ENCODE measurements at places on chromosomes 5 and 9. TPM values are rescaled to one million over a fixed set of nuclear protein-coding genes. Genes with fewer than 3 reads are reported as not detected.

Gene SAXO1
- total RNA-seq, result 0.19 TPM

Gene GABRP
- total RNA-seq, result not detected

Gene AK8
- not detected for total RNA-seq

- no peaks in the 10 kb centered on the region for H3K36me3 ChIP-seq
- DNase-seq, result no peak
- no peak overlapping the region for H3K4me3 ChIP-seq
- H3K27ac ChIP-seq, result no peak overlapping the region
- H3K27me3 ChIP-seq, result no peaks in the 10 kb centered on the region
- H3K4me1 ChIP-seq, result no peaks in the 10 kb centered on the region
Measured at GRCh38 chr5:102794677-102795331, 39.7 kb downstream of the PAM start.

DNA sequence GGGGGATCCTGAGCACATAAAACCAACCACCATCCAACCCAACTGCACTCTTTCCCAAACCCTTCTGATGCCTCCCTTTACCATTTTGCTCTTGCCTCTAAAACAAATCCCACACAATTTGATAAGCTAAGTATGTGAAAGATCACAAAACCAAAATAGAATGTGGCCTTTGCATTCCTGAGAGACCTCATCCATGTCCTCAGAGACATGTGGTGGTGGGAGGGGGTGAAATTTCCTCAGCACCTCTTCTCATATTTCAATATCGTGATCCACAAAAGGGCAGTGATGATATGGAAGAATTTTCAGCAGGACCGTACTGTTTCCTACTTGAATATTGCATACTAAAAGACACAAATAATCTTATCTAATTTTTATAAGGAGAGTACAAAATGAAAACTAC, 423.3 kb downstream of the TLE1 start:
- no peaks in the 10 kb centered on the region for H3K27me3 ChIP-seq
- no peaks in the 10 kb centered on the region for H3K4me1 ChIP-seq
- no peak overlapping the region for H3K4me3 ChIP-seq
- no peaks in the 10 kb centered on the region for H3K36me3 ChIP-seq
- H3K27ac ChIP-seq, result no peak overlapping the region

Gene FST
- 0.99 TPM for total RNA-seq

DNA sequence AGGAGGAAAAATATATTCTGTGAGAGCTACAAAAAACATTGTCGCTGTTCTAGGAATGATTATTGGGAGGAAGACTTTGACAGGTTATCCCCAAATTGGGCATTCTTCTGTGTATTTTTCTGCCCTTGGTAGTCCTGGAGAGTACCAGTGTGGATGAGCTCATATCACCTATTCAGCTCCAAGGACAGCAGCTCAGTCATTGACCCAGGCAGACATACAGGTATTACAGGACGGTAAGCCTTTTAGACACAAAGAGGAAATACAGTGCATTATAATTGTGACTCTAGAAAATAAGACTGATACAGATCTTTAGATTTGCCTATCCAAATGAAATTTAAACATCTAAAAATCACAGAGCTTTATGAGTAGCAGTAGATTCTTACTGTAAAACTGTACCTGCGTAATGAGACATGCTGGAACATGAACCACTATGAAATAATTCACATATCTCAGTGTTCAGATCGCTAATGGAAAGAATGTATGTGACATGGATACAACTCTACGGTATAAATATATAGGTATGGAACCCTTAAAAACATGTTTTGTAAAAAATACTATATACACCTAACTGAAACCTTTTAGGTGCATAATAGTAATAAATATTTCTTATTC, 56.0 kb downstream of the PLK2 start:
- H3K4me3 ChIP-seq, result no peak overlapping the region
- no peaks in the 10 kb centered on the region for H3K36me3 ChIP-seq
- no peak for DNase-seq
- H3K27ac ChIP-seq, result no peak overlapping the region

DNA sequence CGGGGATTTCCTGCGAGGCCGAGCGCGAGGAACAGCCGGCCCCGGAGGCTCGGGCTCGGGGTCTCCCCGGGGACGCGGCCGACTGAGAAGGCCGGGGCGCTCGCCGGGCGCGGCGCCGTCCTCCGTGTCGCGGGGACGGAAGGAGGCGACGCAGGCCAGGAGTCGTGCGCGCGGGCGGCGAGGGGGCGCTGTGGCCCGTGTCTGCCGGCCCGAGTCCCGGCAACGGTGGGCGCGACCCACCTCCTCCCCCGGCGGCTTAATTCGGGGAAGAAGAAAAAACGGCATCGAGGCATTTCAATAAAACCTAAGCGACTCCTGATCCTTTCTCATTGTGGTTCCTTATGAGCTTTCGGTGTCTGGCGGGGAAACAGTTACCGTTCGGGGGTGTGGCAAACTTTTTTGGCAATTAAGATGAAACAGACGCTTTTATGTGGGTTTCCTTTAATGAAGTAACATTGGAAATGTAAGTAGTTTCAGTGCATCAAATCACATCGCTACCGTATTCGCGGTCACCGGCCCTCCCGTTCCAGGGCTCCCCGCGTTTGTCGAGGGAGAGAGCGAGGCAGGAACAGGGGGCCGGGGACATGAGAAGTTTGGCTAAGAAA, 3.7 kb upstream of the IRX2 start:
- no peak overlapping the region for H3K4me3 ChIP-seq
- H3K27me3 ChIP-seq, result peaks cover 55% of the 10 kb centered on the region
- no peak overlapping the region for H3K27ac ChIP-seq
- no peak for DNase-seq
- peaks cover 3% of the 10 kb centered on the region for H3K4me1 ChIP-seq

Gene C7
- not detected for total RNA-seq

Gene NUDT12
- total RNA-seq, result 1.4 TPM

DNA sequence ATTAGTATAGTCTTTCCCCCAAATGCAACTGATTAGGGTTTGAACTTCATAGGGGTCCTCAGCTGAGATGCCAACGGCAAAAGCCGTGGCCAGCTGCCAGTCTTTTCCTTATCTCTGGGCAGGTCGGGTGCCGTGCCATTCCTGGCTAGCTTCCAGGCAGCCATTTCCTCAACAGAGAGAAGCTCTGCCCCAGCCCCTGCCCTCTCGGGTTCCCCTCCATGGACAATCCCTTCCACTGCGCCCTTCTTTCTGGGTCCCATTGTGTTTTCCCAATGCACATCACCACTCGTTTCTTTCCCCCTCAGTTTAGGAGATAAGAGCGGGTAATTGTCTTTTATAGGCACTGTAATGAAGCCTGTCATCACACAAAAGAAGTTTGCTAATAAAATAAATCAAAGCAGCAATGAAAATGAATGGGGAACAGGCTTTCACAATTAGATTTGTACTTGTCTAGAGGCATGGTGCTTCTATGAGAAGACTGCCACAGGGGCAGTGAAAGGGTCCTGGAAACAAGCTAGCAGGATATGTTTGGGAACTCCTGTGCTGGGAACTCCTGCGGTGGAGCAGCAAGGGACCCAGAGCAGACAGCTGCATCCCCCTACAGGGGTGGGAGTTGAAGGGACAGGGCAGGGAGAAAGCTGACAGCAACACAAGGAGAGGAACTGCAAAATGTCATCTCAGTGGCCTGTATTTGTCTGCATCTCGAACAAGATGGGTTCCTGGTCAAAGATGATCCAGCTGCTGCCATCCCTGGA, 48.0 kb upstream of the SAP30L start:
- H3K4me3 ChIP-seq, result no peak overlapping the region
- H3K36me3 ChIP-seq, result peaks cover 3% of the 10 kb centered on the region
- H3K27ac ChIP-seq, result no peak overlapping the region
- DNase-seq, result no peak

All from CD4-positive, alpha-beta T cell (primary cell).